ENCODE measurements at places on chromosomes 3 and 15. TPM values are rescaled to one million over a fixed set of nuclear protein-coding genes. Genes with fewer than 3 reads are reported as not detected.
A peak's percentile ranks its signal among the peaks of the same experiment; 100 is the strongest.

DNA sequence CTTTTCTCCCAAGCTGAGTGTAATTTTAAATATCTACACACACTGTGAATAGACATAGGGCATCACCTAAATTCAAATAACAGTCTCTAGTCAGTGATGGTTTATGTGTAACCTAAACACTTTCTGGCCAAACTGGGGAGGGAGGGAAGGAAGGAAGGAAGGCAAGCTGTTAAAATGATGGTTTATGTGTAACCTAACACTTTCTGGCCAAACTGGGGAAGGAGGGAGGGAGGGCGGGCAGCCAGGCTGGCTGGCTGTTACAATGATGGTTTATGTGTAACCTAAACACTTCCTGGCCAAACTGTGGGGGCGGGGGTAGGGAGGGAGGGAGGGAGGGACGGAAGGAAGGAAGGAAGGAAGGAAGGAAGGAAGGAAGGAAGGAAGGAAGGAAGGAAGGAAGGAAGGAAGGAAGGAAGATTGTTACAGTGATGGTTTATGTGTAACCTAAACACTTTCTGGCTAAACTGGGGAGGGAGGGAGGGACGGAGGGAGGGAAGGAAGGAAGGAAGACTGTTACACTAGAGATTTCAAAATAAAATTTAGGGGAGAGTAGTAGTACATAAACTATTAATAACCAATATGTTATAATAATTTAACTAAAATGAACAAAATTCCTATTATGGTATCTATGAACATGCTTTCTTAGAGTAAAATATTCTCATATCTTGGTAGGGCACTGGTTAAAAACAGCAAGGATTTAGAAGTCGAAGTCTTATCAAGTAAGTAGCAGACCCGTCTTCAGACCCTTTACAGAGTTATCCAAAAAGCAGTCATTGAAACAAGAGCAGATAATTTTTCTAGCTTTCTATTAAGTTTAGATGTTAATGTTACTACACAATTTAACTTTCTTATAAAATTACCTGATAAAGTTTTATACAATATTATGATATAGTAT is 148.1 kb downstream of the LMLN start:
- H3K4me1 ChIP-seq: no peaks in the 10 kb centered on the region
- H3K27ac ChIP-seq: no peak overlapping the region
- H3K4me3 ChIP-seq: no peak overlapping the region
- no peaks in the 10 kb centered on the region for H3K36me3 ChIP-seq
- peak; percentile 32 for DNase-seq

GRCh38 chr3:60770532-60770931 is 480.7 kb downstream of the FHIT start:
- no peaks in the 10 kb centered on the region for H3K36me3 ChIP-seq
- H3K4me1 ChIP-seq: peaks cover 14% of the 10 kb centered on the region
- no peak overlapping the region for H3K27ac ChIP-seq
- H3K27me3 ChIP-seq: no peaks in the 10 kb centered on the region
- DNase-seq: peak; percentile 83
- no peak overlapping the region for H3K4me3 ChIP-seq

GRCh38 chr3:24734019-24734418 is 239.4 kb upstream of the THRB start:
- H3K4me1 ChIP-seq: no peaks in the 10 kb centered on the region
- peak; percentile 50 for DNase-seq
- H3K36me3 ChIP-seq: no peaks in the 10 kb centered on the region
- H3K27me3 ChIP-seq: peaks cover 6% of the 10 kb centered on the region
- H3K27ac ChIP-seq: no peak overlapping the region

DNA sequence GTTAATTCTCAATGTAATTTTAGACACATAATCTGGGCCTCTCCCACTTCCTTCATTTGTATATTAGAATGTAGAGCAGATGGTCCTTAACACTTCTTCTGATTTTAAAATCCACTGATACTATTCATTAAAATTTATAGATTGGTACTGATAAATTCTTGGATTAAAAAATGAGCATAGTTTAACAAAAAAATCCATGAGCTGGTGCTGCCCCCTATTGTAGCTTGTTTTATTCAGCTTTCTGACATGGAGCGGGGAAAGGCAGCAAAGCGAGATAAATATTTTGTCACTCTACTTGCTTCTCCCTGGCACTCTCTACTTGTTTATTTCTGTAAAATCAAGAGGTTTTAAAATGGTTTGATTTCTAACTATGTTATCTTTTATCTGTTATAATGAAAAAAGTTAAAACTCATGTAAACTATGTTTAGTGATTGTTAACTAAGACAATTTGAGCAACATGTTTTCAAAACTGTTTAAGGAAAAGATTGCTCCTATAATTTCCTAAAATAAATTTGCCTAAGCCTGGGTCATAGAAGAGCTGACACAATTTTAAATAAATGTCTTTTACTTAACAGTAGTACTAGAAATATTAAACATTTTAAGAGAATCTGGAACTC is 26.5 kb upstream of the PLOD2 start:
- H3K4me1 ChIP-seq: peaks cover 28% of the 10 kb centered on the region
- no peaks in the 10 kb centered on the region for H3K27me3 ChIP-seq
- peak; percentile 74 for DNase-seq
- peak overlapping the region; percentile 53 for H3K4me3 ChIP-seq
- H3K27ac ChIP-seq: no peak overlapping the region

- H3K27me3 ChIP-seq: peaks cover 6% of the 10 kb centered on the region
- no peak overlapping the region for H3K4me3 ChIP-seq
- no peak overlapping the region for H3K27ac ChIP-seq
- DNase-seq: no peak
- H3K4me1 ChIP-seq: no peaks in the 10 kb centered on the region
Measured at GRCh38 chr3:191688756-191689433, 227.9 kb downstream of the PYDC2 start.

DNA sequence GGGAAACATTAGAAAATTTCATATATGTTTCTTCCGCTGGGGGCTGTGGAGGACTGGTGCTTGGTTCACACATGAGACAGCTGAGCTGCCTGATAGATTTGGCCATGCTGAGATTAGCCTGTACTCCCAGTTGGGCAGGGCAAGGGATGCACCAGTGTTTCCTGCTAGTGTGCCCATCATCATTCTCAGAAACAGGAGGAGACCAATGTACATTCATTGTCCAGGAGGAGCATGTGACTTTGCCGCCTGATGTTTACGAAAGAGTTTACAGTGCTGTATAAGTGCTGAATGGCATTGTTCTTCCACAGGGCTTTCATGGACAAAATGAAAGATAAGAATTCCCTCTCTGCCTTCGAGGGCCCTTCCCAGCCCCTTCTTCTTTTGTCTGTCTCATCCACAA is 311.1 kb upstream of the THBS1 start:
- H3K27ac ChIP-seq: peak overlapping the region; percentile 97
- peaks cover 56% of the 10 kb centered on the region for H3K4me1 ChIP-seq
- no peaks in the 10 kb centered on the region for H3K36me3 ChIP-seq
- H3K27me3 ChIP-seq: no peaks in the 10 kb centered on the region
- no peak for DNase-seq
- no peak overlapping the region for H3K4me3 ChIP-seq

- no peak within 1 kb of the TSS for H3K27ac ChIP-seq
- H3K4me1 ChIP-seq: no peaks in the 10 kb centered on the region
- H3K36me3 ChIP-seq: no peaks in the 10 kb centered on the region
- no peaks in the 10 kb centered on the region for H3K27me3 ChIP-seq
- peak; percentile 38 for DNase-seq
Measured at GRCh38 chr15:45522328-45523165, at the start of gene SLC30A4. SLC30A4 (minus strand) TSS chr15:45522755; CDS start chr15:45522354, 401 bp downstream.

DNA sequence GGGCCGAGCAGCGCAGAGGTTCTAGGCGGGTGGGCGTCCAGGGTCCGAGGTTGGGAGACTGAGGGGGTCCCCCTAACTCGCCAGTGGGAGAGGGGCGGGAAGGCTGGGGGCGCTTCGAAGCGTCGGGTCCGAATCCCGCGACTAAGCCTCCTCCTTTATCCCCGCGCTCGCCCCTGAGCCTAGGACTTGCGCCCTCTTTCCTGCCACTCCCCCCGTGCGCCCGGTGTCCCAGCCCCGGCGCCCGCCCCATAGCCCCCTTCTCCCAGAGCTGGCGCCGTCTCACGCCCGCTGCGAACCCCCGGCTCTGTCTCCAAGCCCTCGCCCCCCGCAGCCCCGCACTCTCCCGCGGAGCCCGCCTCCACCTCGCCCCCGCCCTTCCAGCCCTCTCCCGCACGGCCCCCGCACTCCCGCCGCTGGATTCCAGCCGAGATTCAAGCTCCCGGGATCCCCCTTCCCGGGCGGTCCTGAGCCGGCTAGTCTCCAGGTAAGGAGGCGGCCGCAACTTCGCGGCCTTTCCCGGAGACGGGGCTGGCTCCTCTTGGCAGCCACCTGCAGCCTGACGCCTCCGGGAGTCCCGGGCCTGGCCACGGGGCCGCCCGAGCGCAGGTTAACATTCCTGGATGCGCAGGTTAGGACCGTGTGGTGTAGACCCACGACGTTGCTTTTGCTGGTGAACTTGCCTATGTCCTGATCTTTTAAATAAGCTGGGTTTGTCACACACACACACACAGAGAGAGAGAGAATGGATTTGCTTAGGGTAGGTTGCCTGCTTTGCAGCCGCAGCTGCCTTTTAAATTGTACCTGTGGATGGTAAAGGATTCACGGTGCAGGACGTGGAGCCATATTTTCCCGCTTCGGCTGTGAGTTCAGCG is 563 bp downstream of the PXYLP1 start:
- peaks cover 11% of the 10 kb centered on the region for H3K4me1 ChIP-seq
- peak overlapping the region; percentile 64 for H3K4me3 ChIP-seq
- H3K36me3 ChIP-seq: no peaks in the 10 kb centered on the region
- H3K27me3 ChIP-seq: no peaks in the 10 kb centered on the region
- no peak overlapping the region for H3K27ac ChIP-seq

DNA sequence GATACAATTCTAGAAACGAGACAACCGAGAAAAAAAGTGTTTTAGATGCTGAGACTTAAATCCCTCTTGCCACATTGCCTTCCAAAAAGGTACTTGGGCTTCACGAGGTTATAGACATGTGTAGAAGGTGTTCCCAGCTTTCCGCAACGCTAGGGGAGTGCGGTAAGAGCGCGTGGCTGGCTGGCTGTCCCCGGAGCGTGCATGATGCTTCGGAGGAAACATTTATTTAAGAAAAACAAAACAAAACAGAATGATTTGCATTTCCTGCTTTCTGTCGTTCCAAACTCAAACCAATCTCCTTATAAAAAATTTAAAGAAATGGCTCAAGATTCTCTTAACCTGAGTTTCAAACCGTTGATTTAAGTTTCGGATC is 841 bp downstream of the SLC6A20 start:
- DNase-seq: no peak
- H3K36me3 ChIP-seq: no peaks in the 10 kb centered on the region
- peaks cover 13% of the 10 kb centered on the region for H3K4me1 ChIP-seq
- no peak overlapping the region for H3K4me3 ChIP-seq
- no peak overlapping the region for H3K27ac ChIP-seq

DNA sequence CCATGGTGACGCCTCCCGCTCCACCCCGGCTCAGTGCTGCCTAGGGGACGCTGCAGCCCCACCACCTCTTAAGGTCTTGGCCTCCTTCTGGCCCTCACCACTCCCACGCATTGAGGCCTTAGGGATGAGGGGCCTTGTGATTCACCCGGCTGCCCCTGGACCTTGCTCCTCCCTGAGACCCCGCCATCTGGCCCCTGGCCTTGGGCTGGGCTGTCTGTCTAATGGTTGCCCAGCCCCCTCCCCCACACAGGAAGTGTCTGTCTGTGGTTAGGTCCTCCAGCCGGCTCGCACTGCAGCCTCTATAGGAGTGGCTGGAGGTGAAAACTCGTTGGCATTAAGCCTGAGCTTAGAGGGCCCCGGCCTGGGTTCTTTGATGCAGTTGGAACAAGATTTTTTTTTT is 21.5 kb upstream of the MTHFS start:
- H3K4me3 ChIP-seq: no peak overlapping the region
- no peak overlapping the region for H3K27ac ChIP-seq
- no peaks in the 10 kb centered on the region for H3K27me3 ChIP-seq

- DNase-seq: peak; percentile 66
- H3K27ac ChIP-seq: no peak overlapping the region
- no peak overlapping the region for H3K4me3 ChIP-seq
- H3K36me3 ChIP-seq: no peaks in the 10 kb centered on the region
- H3K27me3 ChIP-seq: no peaks in the 10 kb centered on the region
- peaks cover 13% of the 10 kb centered on the region for H3K4me1 ChIP-seq
Measured at GRCh38 chr15:39462691-39463090, 118.2 kb upstream of the THBS1 start.

DNA sequence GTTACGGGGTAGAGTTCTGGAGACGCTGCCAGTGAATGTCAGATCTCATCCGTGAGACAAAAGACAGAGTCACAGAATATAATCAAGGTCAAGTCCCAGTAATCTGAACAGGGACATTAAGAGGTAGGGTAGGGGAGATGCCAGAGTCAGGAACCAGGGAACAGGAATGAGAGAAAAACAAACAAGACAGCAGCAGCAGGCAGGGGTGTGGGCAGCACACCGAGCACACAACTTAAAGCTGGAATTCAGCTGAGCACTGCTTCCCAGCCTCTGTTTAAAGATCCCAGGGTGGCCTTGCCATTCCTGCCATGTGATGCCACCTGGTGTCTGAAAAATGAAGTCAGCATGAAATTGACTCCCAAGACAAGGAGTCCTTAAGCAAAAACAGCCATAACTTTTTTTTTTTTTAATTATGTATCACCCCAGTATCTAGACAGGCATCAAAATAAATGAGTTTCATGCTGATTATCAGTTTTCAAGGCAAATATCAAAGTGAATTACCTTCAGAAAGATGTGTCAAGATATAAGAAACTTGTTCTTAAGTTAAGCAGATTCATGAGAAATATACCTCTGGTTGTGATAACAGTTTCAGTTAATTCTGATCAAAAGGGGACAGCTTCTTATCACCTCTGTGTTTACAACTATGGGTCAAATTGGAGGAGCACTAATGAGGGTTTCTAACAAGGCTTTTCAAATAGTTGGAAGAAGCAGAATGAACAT is 203.7 kb downstream of the SLC9A9 start:
- peaks cover 3% of the 10 kb centered on the region for H3K4me1 ChIP-seq
- no peak overlapping the region for H3K27ac ChIP-seq
- H3K4me3 ChIP-seq: no peak overlapping the region
- no peaks in the 10 kb centered on the region for H3K27me3 ChIP-seq
- no peaks in the 10 kb centered on the region for H3K36me3 ChIP-seq

- H3K27me3 ChIP-seq: no peaks in the 10 kb centered on the region
- H3K36me3 ChIP-seq: no peaks in the 10 kb centered on the region
- H3K27ac ChIP-seq: peak overlapping the region; percentile 76
- peak; percentile 4 for DNase-seq
Measured at GRCh38 chr15:76335307-76336253, 993 bp upstream of the ISL2 start.

DNA sequence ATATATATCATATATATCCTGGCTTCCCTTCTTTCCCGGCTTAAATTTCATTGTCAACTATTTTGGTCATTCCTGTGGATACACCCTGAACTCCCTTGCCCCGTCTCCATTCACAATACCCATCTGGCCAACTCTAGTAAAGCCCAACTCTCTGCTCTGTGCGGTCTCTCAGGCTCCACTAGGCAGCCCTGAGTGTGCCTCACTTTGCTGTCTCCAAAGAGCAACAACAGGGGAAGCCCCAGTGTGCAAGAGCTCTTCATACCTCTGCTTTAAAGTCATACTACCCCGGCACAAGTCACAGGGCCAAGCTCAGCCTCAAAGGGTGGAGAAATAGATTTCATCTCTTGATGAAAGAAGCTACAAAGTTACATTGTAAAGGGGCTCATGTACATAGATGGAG is 18.9 kb upstream of the FEM1B start:
- H3K4me3 ChIP-seq: no peak overlapping the region
- DNase-seq: no peak
- peaks cover 9% of the 10 kb centered on the region for H3K4me1 ChIP-seq
- no peak overlapping the region for H3K27ac ChIP-seq
- no peaks in the 10 kb centered on the region for H3K36me3 ChIP-seq

Gene CX3CR1
- total RNA-seq: not detected

Gene ZNF620
- 2.5 TPM for total RNA-seq

Gene KY
- total RNA-seq: not detected

Gene BLM
- 10.3 TPM for total RNA-seq
